Activated CD4-positive, alpha-beta T cell treated with anti-CD3 and anti-CD28 coated beads, Interleukin-2, amount 10 ng/mL, durations not matched to agents 24 days and 14 days (primary cell): ENCODE measurements at places on chromosomes 2 and 18. TPM values are rescaled to one million over a fixed set of nuclear protein-coding genes. Genes with fewer than 3 reads are reported as not detected.

The MLPH gene
- not detected in 2 replicates for total RNA-seq

GRCh38 chr2:197926673-197927072, 122.3 kb downstream of the PLCL1 start:
- no peak overlapping the region for H3K4me3 ChIP-seq
- H3K36me3 ChIP-seq, result no peaks in the 10 kb centered on the region
- no peak overlapping the region for H3K27ac ChIP-seq
- no peaks in the 10 kb centered on the region for H3K4me1 ChIP-seq

DNA sequence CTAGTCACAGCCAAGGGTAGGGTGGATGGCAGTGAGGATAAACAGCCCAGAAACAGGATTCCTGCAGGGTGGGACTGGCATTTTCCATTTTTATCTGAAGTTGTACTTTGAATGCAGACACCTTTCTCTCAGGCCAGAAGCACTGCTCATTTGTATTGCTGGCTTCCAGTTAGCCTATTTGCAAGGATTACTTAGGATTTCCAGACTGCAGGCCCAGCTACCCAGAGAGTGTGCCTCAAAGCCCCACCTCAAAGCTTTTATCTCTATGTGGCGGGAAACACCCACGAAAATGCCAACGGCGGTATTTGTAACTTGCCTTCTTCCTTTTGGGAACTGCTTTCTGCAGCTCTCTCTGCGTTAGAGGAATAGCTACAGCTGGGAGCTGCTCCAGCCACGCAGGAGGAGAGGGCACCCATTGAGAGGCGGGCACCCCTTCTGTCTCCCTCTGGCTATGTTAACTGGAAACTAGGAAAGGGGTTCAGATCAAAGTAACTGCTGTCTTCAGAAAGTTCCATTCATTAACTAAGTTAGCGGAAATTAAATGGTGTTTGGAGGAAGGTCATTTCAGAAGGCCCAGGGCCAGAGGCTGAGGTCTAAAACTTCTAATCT, 144.9 kb downstream of the TGIF1 start:
- H3K27me3 ChIP-seq, result no peaks in the 10 kb centered on the region
- DNase-seq, result peak; percentile 80
- H3K4me3 ChIP-seq, result peak overlapping the region; percentile 89
- peak overlapping the region; percentile 97 for H3K27ac ChIP-seq

- peaks cover 4% of the 10 kb centered on the region for H3K4me1 ChIP-seq
- no peak overlapping the region for H3K27ac ChIP-seq
- H3K27me3 ChIP-seq, result no peaks in the 10 kb centered on the region
- H3K4me3 ChIP-seq, result no peak overlapping the region
- no peak for DNase-seq
- H3K36me3 ChIP-seq, result peaks cover 19% of the 10 kb centered on the region
Measured at GRCh38 chr2:10613263-10613662, 76.5 kb downstream of the NOL10 start.

DNA sequence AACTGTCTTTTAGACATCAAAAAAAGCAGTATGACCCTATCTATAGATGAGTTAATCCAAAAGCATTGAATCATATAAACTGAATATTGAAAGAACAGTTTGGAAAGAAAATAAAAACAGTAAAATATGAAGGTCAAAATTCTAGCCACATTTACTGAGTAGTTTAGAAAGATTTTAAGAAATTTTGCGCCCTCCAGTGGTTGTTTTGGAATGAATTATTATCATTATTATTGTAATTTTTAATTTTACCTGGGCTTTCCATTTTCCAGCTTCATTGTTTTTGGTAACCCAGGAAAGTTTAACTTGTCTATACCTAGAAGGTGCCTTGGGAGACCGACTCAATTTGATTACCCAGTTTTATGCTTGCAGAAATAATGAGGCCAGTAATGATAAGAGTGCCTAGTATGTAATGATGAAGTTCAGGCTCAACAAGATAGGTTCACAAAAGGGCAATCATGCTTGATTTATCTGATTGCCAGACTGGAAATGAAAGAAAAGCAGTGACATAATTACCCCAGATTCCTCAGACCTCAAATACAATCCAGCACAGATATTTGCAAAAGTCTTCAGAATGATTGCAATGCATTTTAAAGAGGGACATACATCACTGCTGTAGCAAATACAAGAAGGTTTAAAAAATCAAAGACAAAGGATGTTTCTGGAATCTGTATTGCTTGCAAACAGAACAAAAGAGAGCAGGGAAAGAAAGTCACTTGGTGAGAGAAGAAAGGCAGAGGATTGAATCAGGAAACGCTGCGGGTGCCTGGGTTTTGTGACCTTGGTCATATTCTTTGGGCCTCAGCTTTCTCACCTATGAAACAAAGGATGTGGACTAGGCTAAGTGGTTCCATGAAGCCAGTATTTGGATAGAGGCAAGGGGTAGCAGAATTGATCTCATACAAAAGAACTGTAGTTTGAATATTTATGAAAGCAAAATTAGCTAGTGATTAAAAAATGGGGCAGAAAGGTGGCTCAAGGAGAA, 153.8 kb downstream of the MAP2 start:
- peaks cover 2% of the 10 kb centered on the region for H3K4me1 ChIP-seq
- peaks cover 5% of the 10 kb centered on the region for H3K27me3 ChIP-seq
- no peak overlapping the region for H3K27ac ChIP-seq
- no peak overlapping the region for H3K4me3 ChIP-seq
- H3K36me3 ChIP-seq, result no peaks in the 10 kb centered on the region
- no peak for DNase-seq

DNA sequence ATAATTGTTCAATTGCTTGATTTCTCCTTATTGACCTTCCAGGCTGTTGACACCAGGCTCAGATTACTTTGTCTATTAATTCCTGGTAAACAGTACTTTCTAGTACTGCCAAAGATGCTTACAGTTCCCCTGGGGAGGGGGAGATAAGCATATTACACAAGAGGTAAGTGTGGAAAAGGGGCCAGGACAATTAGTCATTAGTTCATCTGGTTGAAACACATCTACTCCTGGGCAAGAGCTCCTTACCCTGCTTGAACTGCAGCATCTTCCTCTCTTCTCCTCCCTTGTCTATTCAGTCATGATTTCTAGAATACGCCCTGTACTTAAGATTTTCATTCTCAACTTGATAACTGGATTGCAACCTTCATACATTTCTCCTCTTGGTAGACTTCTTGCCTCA, 10.4 kb upstream of the SPATS2L start:
- H3K36me3 ChIP-seq, result no peaks in the 10 kb centered on the region
- DNase-seq, result no peak
- H3K4me3 ChIP-seq, result no peak overlapping the region
